ENCODE measurements at places on chromosomes 3 and 15. TPM values are rescaled to one million over a fixed set of nuclear protein-coding genes. Genes with fewer than 3 reads are reported as not detected.
A peak's percentile ranks its signal among the peaks of the same experiment; 100 is the strongest.

GRCh38 chr3:142495103-142495502 lies 47.3 kb upstream of the XRN1 start:
- DNase-seq, result no peak

DNA sequence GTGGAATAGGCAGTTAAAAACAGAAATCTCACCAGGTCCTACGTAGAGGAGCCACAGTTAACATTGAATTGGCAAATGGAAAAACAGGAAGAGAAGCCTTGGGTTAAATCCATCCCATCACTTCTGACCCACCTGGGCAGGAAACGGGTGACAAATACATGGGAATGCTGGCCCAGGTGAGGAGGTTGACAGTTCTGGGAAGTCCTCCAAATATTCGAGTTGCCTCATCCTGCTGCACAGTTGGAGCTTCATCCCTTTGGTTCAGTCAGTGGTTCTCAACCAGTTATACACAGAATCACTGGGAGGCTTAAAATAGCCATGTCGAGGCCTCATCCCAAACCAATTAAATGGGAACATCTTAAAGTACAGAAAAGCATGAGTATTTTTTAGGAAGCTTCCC lies 5.3 kb downstream of the MYZAP start:
- no peak for DNase-seq

GRCh38 chr3:23671851-23672589 lies 133.7 kb upstream of the UBE2E1 start:
- DNase-seq, result no peak

Gene ZNF148
- total RNA-seq, result 111 TPM

Gene PLCL2
- 128 TPM for total RNA-seq

GRCh38 chr3:42743204-42743995 lies 29.7 kb downstream of the CCDC13 start:
- DNase-seq, result no peak

- DNase-seq, result peak; percentile 11
Observed at GRCh38 chr3:9864200-9864927, 15.7 kb downstream of the CIDEC start.

DNA sequence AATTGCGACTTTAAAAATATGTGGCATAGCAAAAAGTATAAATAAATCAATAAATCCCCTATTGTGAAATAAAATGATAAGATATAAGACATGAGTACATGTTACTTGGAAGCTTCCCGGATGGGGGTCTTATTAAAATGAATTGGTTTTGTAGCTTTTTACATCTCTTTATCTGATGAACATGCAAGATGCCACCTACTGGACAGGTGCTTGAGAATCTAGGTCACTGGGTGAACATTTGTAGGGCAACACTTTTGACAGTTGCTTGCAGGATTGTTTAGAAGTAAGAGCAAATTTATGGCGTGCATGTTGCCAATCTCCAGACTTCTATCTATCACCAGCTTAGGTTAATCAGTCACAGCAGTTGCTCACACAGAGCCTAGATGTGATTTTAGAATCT lies 362.7 kb upstream of the SUCLG2 start:
- DNase-seq, result no peak

All from occipital lobe (tissue), 3 donors.